ENCODE measurements at places on chromosomes 6 and 20. TPM values are rescaled to one million over a fixed set of nuclear protein-coding genes. Genes with fewer than 3 reads are reported as not detected.

Gene BHLHE23
- total RNA-seq = not detected

Gene SASH1
- 25.4 TPM for total RNA-seq

Gene TRIM31
- not detected for total RNA-seq

Gene HTR1E
- total RNA-seq = 0.16 TPM

Gene ADTRP
- 2.5 TPM for total RNA-seq

Gene SH3BGRL2
- total RNA-seq = 21.2 TPM

Gene MRS2
- total RNA-seq = 22.5 TPM

Gene ZBTB9
- 9.2 TPM for total RNA-seq

Gene GGTLC1
- not detected for total RNA-seq

Gene ZC2HC1B
- total RNA-seq = 0.31 TPM

Gene SAMD10
- total RNA-seq = 6.4 TPM

Gene SOD2
- 75.2 TPM for total RNA-seq

Gene TRIM10
- total RNA-seq = 0.31 TPM

Gene SLC35F1
- 112 TPM for total RNA-seq

Gene TRAM2
- 1.6 TPM for total RNA-seq

Gene ELOVL4
- 45.1 TPM for total RNA-seq

Gene ALDH8A1
- total RNA-seq = 1.4 TPM

Gene SLC22A16
- 0.31 TPM for total RNA-seq

Gene SAYSD1
- total RNA-seq = 31.2 TPM

Gene CRIP3
- total RNA-seq = 3.9 TPM

Gene RIPOR3
- total RNA-seq = 1.7 TPM

Gene AVP
- not detected for total RNA-seq

Gene CCR6
- total RNA-seq = not detected

Gene DDRGK1
- total RNA-seq = 22.6 TPM

Gene GLP1R
- not detected for total RNA-seq

Gene THBD
- total RNA-seq = 0.94 TPM

Gene TMEM14B
- 48.8 TPM for total RNA-seq

Gene JAG1
- total RNA-seq = 26.0 TPM

Gene DCBLD1
- 15.3 TPM for total RNA-seq

Gene SOX18
- total RNA-seq = 0.31 TPM
